ENCODE measurements at places on chromosomes 1 and 21.

GRCh38 chr21:34827445-34828235 is 158.8 kb downstream of the CLIC6 start:
- DNase-seq: no peak

GRCh38 chr1:18572022-18572880 is 58.4 kb upstream of the PAX7 start:
- DNase-seq: no peak

GRCh38 chr1:43549921-43550597 is 19.4 kb downstream of the PTPRF start:
- DNase-seq: no peak

DNA sequence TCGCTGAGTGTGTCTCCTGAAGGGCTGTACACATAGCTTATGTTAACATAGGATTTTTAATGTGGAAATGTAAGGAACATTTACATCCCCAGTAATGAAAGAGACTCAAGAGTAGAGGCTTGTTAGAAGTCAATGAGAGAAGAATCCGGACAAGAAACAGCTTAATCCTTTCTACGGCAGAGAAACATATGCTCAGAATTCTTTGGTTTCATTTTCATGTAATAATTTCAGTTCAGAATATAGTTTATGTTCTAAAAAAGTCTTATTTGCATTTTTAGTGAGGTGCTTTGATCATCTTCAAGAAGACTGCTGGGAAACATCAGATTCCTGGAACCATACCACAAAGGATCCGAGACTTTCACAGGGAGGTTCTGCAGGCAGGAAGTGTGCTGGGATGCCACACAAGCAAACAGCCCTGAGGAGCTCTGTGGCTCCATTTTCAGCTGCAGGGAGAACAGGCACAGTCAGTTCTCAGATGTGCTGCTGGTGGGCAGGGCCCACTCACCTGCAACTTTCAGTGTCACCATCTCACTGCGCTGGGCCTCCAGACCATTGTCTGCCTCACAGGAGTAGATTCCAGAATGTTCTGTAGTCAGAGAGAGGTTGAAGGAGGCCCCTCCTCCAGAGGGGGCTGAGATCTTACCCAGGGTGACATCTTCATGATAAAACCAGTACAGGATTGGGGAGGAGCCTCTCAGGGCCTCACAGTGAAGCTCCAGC is 28.4 kb downstream of the FCRL5 start:
- DNase-seq: no peak

DNA sequence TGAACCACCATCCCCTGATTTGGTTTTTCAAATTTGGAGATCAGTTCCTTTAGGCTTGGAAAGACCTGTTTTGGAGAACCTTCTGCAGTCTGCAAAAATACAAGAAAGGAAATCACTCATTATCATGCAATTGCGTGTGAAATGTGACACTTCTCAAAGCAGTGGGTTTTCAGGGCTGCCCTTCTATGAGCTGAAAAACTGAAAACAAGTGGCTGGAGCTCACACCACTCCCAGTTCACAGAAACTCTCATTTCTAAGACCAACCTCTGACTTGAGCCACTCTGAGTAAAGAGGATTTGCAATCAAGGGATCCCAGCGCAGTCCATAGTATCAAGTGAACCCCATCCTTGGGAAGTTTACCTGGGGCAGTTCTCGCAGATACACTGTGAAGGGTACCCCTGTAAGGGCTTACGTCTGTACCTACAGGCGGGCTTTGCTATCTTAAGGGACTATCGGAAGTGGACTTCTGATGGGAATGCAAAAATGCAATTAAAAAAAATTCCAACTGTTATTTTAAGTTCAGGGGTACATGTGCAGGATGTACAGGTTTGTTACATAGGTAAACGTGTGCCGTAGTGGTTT is 12.8 kb downstream of the SH2D1B start:
- DNase-seq: no peak

- no peak for DNase-seq
These were observed 4.2 kb upstream of the DNAJC28 start for GRCh38 chr21:33495743-33496142.

DNA sequence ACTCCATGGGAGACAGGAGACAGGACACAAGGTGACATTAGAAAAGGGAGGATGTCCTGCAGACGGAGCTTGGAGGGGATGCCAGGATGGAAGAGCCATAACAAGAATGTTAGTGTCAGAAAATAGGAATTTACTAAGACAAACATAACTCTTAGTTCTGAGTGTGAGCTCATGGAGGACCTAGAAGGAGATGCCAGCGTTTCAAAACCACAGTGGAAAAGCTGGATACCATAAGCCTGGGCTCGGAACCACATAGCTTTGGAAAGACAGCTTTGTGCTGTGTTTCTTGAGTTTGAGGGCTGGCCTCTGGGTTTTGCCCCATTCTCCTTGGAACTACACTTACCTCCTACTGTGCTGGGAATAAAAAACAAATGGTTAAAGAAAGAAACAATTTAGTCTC is 128.4 kb downstream of the S1PR1 start:
- peak; percentile 62 for DNase-seq

Measured in fibroblast of gingiva (primary cell).